ENCODE measurements at places on chromosomes 5 and 9.

DNA sequence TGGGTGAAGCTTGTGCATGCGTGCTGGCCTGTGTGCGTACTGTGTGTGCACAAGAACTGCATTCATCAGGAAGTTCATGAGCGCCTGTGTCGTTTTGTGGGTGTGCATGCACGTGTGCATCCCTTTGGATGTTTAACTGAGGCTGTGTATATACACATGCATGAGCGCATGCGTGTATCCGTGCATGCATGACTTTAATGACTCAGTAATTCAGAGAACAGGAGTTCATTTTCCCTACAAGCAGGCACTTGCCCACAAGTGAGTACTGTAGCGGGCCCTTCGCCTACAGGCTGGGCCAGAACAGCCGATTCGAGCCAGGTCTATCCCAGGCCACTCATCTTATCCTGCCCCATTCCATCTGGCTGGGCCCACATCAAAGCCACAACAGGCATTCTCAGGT is 29.8 kb downstream of the CORO2A start:
- no peak for DNase-seq

DNA sequence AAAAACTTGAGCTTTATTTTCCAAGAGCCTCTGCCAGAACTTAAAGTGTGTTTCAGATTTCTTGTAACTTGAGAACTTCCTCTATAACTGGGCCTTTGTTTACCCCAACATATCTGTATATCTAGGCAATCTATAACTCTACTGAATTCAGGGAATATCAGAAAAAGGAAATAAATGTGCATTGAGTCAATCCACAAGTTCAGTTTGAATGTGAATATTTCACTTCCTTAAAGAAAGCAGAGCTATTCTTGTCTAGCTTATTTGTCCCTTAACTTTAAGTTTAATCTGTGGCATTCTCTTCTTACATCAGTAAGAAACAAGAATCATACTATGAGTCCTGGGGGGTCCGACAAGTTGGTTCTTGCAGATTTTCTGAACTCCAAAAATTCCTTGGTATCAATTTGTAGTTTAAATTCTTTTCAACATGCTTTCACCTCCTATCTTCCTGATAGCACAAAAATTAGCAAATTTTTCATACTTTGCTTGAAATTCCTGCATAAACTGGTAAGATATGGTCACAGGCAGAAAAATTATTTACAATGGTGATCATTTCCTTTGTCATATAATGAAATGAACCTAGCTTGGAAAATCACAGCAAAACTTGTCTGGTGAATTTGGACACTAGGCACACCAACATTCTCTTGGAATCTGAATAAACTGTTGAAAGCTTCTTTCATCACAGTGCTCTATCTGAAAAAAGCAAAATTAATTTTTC is 19.8 kb upstream of the ITGA1 start:
- DNase-seq: no peak

- DNase-seq: no peak
Observed at GRCh38 chr9:126428534-126429175, 102.0 kb downstream of the MVB12B start.

GRCh38 chr9:98995971-98996504 is 52.3 kb downstream of the COL15A1 start:
- no peak for DNase-seq

DNA sequence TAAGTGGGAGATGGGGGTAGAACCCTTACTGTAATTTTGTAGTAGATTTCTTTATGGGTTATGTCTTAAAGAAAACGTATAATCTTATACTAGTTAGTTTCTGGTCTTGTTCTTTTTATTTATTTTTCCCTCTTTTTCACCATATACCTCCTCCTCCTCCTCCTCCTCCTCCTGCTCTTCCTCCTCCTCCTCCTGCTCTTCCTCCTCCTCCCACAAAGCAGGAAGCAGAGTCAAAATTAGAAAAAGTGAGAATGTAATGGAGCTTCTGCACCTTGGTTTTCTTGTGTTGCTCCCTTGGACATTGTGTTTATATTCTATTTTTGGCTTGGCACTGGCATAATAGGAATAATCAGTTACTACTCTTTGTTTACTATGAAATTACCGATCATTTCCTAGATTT is 4.5 kb downstream of the MACIR start:
- no peak for DNase-seq

DNA sequence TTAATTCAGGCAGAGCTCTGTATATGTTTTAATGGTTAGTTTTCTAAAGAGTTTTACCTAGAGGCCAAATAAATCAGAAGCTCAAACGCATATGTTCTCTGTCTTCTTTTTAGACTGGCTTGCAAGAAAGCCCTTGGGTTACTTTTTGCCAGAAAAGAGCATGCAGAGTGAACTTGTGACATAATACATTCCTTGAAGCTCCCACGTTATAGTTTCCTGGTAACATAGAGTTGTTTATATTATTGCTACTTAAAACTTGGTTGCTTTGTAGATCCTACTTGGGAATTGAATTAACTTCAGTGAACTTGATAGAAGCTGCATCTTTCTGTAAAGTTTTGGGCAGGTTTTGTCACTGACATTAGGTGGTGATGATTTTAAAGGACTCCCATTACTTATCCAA is 102.9 kb downstream of the C9orf152 start:
- DNase-seq: no peak

DNA sequence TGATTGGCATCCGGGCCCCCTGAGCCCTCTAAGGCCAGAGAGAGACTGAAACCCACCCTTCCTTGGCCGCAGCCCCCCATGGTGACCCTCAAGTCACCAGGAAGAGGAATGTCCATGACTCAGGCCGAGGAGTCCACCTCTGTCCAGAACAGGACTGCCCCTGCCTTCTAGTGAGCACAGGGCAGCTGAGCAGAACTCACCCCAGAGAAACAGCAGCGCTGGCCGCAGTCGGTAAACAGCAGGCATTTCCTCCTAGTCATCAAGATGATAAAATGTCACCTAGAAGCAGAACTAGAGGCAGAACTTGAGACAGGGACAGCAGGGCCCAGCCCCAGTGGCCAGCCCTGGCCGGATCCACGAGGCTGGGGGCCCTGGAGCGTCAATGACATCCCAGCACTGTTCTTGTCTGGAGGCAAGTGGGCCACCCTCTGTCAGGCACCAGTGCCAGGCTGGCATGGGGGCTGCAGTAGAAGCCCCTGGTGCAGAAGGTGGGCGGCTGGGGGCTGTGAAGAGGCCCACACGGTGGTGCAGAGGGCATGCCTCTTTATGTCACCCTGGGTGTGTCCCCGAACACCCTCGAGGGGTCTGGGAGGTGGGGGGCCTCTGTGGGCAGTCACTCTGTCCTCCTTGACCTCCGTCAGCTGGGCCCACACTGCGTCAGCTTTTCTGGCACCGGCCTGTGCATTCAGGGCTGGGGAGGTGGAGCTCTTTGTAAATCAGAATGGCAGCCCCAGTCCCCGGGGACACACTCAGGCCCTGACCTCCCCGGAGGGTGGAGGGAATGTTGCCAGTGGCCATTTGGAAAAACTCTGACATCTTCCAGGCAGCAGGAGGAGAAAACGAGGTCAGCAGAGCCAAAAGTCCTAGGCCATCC is 83.0 kb downstream of the NTNG2 start:
- no peak for DNase-seq

- DNase-seq: no peak
Observed at GRCh38 chr5:145540375-145540774, 294.8 kb downstream of the PRELID2 start.

DNA sequence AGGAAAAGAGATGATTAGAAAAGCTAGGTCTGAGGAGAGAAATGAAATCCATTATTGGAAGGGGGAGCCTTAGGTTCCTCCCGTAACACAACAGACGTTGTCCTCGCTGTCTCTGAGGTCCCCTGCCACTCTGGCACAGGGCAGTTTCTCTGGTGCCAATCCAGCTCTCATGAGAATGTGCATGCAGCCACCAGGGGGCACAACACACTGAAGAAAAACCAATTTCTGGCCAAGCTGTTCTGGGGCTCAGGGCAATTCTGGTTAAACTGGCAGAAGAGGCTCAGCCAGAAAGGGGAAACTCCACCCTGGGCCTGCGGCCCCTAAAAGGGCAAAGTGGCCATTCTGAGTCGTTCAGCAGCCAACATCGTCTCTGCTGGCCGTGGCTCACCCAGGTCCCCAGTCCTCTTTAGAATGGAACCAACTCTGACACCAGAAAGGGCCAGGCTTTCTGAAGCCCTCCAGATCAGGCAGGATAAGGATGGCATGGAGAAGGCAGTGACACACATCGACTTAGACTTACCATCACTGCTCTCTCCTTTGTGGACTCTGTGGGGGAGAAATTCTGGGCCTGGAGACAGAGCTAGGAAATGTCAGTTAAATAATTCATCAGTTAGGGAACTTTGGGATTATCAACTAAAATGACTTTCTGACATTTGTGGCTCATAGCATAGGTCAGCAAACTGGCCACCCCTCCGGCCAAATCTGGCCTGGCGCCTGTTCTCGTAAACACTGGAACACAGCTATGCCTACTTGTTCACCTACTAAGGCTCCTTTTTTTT is 58.5 kb upstream of the GOLPH3 start:
- peak; percentile 72 for DNase-seq

DNA sequence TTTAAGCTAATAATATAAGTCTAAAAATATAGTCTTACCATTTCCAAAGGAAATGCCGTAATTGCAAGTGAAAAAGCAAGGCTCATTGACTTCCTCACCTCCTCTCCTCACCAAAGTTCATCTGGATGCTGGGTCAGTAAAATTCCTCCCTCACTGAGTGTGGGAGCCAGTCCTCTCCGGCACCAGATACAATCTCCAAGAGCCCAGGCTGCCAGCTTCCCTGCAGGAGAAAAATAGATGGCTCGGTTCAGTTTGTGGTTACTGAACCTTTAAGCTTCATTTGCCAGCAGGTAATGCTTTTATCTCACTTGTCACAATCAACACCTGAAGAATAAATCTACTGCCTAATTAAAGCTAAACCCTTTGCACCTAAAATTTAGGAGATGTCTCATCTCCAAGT is 115.3 kb upstream of the VLDLR start:
- no peak for DNase-seq

DNA sequence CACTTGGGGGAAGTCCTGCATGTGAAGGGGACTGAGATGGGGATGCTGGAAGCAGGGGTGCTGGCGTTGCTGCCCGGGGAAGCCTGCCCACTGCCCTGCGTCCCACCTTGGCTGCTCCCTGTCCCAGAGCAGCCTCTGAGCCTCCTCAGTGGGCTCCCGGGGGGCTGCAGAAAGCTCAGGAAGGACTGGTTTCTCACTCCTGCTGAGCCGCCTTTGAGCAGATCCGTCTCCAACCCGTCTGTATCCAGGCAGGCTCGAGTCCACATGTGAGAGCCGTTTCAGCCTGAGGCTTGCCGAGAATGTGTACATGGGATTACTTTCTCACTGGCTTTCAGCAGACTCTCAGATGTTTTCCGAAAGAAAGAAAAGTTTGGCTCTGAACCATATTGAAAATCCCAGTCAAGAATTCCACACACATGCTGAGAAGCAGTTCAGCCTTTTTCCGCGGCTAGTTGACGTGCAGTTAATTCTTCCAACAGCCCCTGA is 95.3 kb upstream of the COL5A1 start:
- DNase-seq: no peak

GRCh38 chr9:11931751-11932150 is 761.4 kb upstream of the TYRP1 start:
- no peak for DNase-seq

DNA sequence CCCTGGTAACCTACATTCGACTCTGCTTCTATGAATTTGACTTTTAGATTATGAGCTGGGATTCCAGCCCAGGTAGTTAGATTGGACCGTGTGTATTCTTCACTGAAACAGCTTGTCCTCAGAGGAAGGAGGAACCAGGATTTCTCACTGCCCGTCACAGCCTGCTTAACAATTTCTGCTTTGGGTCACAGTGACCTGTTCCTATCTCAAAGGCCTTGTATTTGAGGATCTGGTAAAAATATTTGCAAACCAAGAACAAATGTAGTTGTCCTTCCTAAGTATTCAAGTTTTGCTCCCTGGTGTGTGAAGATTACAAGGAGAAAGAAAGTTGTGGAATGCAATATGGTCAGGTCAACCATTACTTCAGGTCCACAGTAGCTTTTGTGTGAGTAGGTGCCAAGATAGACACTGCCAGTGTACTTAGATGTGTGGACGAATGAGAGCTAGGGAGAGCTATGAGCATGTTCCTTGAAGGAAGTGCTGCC is 55.1 kb downstream of the KIF4B start:
- no peak for DNase-seq

DNA sequence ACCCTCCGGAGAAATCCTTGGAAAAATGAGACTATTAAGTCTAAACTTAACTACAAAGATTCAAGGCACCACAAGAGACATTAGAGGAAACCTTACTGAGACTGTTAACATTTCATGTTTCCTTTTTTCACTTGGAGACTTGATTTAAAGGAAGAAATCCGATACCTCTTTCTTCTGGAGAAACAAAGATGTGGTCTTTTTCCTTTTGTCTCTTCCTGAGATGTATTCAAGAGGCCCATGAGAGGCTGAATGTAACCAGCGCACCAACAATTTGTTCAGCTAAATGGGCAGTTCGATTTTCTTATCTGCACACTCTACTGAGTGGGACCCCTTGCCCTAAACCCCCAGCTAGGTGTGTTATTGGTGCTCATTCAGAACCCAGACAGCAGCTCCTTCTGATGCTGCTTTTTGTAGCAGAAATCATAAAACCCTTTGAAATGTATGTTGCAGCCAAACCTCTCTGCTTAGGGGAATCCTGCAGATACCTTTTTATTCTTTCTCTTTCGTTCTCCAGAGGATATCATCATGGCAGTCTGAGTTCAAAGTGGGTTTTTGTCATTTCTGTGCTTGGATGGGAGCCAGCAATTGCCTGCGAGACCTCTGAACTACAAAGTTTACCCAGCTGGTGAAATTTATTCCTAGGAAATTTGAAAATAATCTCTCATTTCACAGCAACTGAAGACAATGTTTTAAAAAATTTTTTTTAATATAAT is 41.9 kb upstream of the ACTBL2 start:
- DNase-seq: no peak
